Stimulated activated CD8-positive, alpha-beta memory T cell treated with anti-CD3 and anti-CD28 coated beads, Interleukin-15, amount 100 ng/mL, for 24 hours (primary cell): ENCODE measurements at places on chromosomes 5 and 9.

DNA sequence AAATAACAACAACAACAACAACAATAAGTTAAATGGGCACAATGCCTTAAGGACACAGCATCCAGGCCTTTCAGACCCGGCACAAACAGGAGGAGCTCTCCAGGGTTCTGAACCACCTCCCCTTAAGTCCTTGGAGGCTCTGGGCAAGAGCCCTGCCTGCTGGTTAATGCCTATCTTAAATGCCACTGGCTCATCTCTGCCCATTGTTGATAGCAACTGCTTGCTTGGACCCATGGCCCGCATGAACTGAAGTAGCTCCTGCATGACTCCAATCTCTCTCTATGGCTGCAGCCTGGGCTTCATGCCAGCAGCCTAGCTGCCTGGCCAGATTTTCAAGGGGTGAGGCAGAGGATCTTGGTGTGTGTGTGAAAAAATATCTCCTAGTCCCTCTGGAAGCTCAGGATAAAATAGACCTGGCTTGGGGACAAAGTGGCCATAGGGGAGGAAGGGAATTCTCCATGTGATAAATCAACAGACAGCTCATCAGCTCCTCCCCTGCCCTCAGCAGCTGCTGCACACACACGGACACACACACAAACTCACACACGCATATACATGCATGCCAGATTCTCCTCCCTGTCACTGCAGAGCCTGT lies 27.4 kb downstream of the FAM219A start:
- no peak for DNase-seq

DNA sequence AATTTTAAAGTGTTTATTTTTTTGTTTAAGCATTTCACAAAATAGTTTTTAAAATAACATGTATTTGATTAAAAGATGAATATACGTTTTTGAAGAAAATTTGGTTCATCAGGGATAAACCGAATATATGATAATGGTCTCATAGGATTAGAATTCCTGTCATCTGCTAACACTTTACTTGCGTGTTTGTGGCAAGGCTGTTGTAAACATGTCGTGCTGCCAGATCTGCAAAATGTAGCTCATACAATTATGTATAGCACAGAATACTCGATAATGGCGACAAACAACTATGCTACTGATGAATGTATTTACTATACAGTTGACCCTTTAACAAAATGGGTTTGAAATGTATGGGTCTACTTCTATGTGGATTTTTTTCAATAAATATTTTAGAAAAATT lies 7.2 kb upstream of the TXNDC8 start:
- DNase-seq: no peak

DNA sequence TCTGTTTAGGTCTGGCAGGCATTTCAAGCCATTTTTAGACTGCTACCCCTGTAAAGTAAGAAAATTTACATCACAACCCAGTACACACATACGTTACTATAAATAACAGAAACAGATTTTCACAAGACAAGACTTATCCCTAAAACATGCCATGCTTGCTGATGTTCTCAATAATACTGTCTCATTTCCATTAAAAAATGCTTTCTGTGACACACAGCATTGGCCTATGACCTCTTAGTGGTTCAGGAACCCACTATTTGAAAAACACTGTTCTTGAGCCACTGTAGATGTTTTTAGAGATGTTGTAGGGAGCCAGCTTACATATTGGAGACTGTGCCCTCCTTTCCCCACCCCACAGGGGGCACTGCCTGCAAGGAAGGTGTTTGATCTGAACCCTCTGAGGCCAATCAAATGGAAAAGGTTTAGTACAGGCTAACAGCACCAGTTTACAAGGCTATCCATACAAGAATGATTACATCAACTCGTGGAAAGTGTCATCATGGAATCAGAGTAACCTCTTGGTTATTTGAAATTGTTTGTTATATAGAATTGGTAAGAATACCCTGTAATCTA lies 30.8 kb downstream of the ZSWIM6 start:
- no peak for DNase-seq

GRCh38 chr5:947626-948471 lies 55.2 kb downstream of the TRIP13 start:
- no peak for DNase-seq

- DNase-seq: no peak
These were observed 61.7 kb downstream of the KLF9 start for GRCh38 chr9:70352802-70353201.

GRCh38 chr5:90402521-90403255 lies 6.9 kb downstream of the CETN3 start:
- DNase-seq: no peak

GRCh38 chr5:142894749-142895148 lies 124.6 kb downstream of the ARHGAP26 start:
- no peak for DNase-seq

GRCh38 chr9:99415606-99416005 lies 193.5 kb downstream of the SEC61B start:
- no peak for DNase-seq

GRCh38 chr9:70470050-70471015 lies 55.9 kb upstream of the KLF9 start:
- no peak for DNase-seq

GRCh38 chr5:95347506-95348120 lies 43.6 kb upstream of the FAM81B start:
- no peak for DNase-seq

- no peak for DNase-seq
These were observed 39.9 kb upstream of the CTXN3 start for GRCh38 chr5:127609011-127609410.

- no peak for DNase-seq
These were observed 79.2 kb downstream of the DPYSL3 start for GRCh38 chr5:147430628-147431027.

GRCh38 chr5:171363846-171364245 lies 23.8 kb upstream of the NPM1 start:
- DNase-seq: no peak

- no peak for DNase-seq
These were observed 87.1 kb downstream of the ADRB2 start for GRCh38 chr5:148913493-148913892.

GRCh38 chr5:86780018-86780417 lies 162.3 kb downstream of the COX7C start:
- no peak for DNase-seq

GRCh38 chr5:83360573-83360972 lies 111.0 kb upstream of the VCAN start:
- no peak for DNase-seq

DNA sequence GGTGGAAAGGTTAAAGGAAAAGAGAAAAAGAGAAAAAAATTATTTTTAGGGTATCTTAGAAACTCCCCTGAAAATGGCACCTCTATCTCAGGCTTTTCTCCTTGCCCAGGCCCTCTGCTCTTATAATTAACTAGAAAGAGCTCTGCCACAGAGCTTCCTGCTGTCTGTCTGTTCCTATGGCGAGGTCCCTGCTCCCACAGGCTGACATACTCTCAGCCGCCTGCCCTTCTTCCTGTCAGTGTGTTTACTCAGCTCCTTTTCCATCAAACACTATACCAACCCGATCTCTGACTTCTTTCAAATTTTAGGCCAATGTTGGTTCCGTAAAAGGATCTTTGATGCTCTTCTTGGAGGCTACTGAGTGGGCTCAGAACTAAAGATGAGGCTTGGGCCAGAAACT lies 482.6 kb downstream of the DMAC1 start:
- DNase-seq: no peak

- no peak for DNase-seq
These were observed 9.3 kb upstream of the PTPN3 start for GRCh38 chr9:109507421-109507838.

GRCh38 chr5:67728326-67728890 lies 487.1 kb upstream of the PIK3R1 start:
- no peak for DNase-seq

GRCh38 chr9:134225816-134226215 lies 61.5 kb upstream of the RNU6ATAC start:
- DNase-seq: no peak

DNA sequence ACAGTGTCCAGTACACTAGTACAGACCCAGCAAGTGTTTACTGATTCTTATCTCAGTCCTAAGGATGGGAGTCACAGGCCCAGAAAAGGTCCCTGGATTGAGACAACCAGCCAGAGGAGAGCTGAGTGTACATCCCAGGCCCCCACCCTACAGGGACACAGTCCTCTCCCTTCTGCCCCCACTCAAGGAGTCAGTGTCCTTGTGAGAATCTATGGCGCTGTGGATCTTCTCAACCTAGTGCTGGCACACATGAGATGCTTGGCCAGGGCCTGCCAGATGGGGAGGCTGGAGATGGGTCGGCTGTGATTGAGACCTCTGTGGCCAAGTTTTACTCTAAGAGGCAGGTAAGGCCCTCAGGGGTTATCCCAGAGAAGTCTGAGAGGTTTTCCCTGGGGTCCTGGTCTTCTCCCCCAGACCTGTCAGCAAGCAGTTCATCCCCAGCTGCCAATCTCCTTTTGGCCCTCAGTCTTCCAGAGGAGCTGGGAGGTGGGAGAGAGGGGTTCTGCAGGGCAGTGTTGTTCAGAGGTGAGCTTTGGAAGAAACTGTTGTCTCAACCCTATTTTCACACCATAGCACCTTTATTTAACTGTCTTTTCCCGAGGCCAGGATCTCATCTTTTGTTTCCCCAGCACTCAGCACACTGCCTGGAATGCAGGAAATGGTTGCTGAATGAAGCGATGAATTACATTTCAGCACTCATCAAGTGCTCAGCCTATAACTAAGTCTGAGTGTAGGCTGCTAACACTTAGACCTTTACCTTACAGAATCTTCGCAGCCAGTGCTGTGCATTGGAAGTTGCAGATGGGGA lies 3.2 kb upstream of the NSD1 start:
- DNase-seq: no peak

DNA sequence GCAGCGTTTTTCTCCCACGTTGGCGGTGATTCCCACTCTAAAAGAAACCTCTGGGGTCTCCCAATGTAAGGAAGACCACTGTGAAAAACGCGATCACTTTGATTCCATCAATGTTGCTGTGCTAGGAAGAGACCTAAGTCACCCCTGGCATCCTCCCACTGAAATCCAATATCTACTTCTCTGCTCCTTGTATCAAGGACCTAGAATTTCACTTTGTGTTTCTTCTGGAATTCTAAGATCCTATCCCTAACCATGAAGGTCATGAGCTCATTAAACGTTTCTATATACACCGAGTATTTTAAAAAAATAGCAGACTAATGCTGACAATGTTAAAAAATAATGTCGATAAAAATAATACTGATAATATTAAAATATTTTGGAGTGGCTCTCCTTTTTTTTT lies 118.8 kb upstream of the MYO10 start:
- DNase-seq: no peak

DNA sequence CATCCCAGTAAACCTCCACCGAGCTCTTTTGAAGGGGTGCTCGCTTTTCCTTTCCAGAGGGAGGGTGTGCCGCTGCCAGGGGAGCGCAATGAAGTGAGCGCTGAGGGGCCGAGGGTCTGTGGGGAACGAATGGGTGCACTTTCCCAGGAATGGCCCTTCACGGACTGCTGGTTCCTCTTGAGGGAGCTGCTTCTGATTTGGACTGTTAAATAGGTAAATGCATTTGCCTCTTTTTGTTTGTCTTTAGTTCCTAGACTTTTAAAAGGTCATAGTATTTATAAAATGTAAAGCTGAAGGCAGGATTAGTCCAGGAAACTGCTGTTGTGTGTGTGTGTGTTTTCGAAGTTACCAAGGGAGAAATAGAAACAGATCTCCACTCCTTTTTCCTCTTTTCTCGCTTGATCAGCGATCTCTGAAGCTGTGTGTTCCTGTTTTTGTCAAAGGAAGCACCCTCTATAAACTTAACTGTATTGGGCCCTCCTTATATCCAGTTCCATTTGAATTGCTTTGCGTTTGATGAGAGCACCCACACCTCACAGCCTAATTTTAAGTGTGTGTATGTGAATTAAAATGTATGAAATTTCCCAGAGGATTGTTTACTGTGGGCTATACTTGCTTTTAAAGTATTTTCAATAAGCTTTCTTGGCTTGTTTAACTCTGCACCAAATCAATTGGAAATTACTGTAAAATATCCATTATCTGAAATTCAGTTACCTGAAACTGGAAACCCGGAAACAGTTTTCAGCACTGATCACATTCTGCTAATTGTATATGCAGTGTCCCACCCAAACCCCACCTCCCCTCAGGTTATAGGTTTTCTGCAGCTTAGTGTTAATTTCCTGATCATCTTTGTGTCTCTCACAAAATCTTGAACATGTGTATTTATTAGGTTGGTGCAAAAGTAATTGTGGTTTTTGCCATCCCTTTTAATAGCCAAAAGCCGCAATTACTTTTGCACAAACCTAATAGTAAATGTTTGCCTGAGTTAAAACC lies 966 bp downstream of the SNX2 start:
- no peak for DNase-seq

GRCh38 chr5:113900816-113901215 lies 387.3 kb downstream of the YTHDC2 start:
- DNase-seq: no peak

GRCh38 chr5:140202078-140202477 lies 27.1 kb downstream of the CYSTM1 start:
- DNase-seq: no peak

DNA sequence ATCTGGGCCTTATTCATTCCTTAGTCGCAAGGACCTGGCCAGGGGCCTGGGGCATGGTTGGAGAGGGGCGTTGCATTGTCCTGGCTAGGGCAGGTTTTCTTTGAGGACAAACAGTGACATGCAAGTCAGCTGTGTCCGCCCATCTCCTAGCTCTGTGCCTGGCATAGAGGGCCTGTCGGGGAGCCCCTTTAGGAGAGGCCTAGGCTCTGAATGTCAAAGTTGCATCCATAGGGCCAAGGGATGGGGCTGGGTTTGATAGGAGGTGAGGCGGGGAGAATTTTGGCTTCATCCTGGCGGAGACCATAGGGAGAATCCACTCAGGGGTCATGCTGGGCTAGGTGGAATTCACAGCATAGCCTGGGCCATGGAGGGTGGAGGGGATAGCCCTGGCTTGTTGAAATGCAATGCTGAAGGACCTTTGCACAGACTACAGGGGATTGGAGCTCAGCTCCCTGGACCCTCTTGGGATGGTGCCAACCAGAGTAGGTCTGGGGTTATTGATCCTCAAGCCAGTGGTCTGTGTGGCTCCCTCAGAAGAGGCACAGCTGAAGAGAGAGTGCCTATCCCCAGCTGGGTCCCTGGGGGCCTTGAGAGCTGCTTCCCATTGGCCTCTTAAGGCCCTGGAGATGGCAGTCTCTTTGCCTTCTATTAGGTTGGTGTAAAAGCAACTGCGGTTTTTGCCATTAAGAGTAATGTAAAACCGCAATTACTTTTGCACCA lies 104.0 kb downstream of the RGS3 start:
- DNase-seq: no peak

DNA sequence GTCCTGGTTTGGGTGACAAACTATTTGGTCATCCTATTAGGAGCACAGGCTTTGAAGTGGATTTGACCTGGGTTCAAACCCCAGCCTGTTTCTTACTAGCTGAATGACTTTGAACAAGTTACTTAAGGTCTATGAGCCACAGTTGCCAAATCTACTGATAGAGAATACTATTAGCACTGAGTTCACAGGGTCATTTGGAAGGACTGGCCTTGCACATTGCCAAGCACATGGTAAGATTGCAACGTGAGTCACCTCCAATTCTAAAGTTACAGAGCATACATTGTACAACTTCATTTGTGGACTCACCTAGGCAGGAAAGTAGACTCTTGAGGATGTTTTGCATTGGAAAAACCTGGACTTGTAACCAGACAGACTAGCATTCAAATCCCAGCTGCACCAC lies 38.9 kb downstream of the MFAP3 start:
- no peak for DNase-seq
